ENCODE measurements at places on chromosomes 1 and 21.

DNA sequence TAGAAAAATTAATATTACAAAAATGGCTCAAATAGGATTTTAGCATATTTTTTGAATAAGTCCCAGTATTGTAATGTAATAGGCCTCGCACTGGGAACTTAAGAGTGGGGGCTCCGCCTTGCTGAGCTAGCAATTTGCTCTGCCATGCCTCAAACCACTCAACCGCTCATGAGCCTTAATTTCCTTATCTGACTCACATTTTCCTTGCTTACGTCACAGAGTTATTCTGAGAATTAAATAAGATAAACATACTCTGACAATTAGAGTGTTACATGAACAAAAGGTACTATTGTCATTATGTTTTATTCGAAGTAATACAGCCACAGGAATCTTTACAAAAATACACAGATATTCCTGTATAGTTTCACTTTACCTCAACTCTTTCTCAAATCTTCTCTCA is 108.1 kb downstream of the SLC44A5 start:
- no peak for DNase-seq

DNA sequence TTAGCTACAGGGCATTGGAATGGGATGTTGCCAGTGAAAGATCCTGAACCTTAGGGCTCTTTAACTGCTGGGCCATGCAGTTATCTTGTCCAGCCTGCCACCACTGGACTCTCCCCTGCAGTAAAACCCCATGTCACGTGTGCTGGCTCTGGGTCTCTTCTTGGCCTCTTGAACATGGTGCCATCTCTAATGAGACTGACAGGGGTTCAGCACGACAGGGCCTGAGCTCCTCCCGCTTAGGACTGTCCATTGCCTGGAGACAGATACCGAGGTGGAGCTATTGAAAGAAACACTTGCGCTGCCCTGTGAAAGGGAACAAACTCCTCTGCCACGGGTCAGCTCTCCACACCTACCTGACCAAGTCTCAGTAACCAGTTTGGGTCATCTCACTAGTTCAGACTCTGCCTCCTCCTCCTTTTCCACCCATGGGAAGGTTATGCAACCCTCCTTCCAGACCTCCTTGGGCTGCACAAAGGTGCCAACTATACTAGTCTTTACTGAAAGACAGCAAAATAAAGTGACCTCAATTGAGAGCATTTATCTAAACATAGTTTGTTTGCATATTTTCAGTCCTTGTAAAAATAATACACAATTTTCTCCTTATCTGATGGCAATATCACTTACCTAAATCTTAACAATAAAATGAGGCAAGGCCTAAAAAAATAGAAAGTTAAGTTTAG is 66.0 kb downstream of the GNG12 start:
- no peak for DNase-seq

GRCh38 chr1:55288245-55288644 is 73.1 kb upstream of the USP24 start:
- DNase-seq: no peak

GRCh38 chr1:5651964-5652821 is 340.0 kb downstream of the NPHP4 start:
- no peak for DNase-seq

- no peak for DNase-seq
Observed at GRCh38 chr21:33362044-33362555, 37.3 kb downstream of the IFNAR1 start.

DNA sequence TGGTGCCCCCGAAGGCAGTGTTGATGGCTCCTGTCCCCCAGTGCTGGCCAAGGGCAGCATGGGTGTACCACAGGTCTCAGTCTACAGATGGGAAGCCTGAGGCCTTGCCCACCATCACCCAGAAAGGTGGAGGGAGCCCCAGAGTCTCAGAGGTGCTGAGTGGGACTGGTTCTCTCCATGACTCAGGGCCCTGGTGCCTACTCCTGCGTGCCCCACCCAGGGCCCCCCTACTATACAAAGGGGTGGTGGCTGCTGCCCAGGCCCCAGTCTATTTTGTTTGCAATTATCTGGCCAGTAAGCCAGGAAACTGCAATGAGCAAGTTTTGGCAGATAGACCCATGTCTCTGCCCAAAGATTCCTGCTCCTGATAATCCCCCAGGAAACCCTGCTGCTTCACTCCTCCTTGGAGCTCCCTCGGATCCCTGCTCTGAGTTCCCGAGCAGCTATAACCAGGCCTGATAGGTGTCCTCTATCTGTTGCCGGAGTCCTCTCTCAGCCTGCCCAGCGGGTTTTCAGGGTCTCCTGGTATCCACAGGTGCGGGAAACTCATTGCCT is 41.7 kb downstream of the EDN2 start:
- no peak for DNase-seq

DNA sequence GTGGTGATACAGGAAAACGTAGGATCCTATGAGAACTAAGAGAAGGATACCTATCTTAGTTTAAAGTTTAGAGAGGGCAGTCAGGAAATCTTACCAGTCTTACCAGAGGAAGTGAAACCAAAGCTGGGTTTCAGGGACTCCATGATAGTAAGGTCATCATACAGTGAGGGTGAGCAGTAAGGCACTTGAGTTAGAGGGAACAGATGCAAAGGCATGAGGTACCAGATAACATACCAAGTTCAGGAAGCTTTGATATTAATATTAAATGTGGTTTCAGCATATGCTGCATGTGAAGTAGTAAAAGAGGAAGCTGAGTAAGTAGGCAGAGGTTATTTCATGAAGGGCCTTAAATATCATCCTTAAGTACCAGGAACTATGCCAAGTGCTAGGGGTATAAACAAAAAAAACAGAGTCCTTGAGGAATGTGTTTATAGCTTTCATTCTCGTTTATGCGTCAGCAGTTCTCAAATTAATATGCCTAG is 16.9 kb downstream of the ATG4C start:
- DNase-seq: no peak

DNA sequence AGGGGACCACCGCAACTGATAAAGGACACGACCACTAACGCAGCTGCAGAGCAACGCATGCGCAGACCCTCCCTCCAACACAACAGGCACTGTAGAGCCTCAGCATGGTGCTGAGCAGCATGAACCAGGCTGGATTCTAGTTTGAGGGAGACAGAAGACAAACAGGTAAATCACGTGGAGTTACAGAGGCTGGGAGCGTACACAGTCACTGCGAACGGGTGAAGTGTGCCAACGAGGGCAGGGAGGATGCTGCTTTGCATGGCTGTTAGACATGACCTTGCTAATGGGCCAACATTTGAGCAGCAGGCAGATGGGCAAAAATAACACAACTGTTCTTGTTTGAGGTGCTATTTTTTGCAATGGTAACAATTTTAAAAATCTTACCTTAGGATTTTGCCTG is 55.2 kb upstream of the NADK start:
- DNase-seq: no peak

GRCh38 chr1:77950873-77951272 is 28.0 kb downstream of the FUBP1 start:
- no peak for DNase-seq

- peak; percentile 87 for DNase-seq
Observed at GRCh38 chr1:155167166-155168104, 5.7 kb downstream of the KRTCAP2 start.

DNA sequence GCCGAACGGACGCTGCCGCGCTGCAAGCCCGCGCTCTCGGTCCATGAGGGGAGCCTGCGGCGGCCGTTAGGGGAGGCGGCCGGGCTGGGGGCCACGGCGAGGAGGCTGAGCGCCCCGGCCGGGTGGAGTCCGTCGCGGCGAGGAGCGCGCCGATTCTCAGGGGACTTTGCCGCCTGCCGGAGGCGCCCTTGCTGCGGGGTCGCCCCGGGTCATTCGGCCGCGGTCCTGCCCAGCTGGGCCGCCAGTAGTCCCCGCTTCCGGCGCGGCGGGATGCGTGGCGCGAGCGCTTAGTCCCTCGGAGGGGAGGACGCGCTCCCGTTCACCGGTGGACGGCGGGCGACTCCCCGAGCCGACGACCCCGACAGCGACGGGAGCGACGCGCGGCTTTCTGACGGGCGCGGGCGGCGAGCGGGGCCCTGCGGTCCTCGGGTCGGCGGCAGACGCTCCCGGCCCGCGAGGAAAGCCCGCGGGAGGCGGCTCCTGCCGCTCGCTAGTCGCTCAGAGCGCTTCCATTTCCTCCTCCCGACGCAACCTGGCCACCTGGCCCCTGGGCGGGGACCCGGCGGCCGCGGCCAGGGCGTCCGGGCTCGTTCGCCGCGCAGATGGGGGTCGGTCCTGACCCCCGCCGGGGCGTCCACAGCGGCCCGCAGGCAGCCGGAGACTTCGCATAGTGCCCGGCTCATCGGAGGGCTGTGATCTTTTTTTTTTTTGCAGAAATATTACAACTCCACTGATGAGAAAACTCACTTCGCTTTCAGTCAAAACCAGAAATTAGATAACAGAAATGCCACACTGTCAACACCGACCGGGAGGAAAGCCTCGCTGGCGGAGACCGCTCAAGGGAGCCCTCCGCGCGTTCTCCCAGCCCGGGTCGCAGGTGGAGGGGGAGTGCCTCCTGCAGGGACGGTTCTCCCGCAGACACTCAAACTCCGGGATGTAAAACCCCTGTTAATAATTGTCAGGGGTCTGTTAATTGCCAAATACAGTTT is 641 bp upstream of the ZBTB21 start:
- DNase-seq: peak; percentile 7

DNA sequence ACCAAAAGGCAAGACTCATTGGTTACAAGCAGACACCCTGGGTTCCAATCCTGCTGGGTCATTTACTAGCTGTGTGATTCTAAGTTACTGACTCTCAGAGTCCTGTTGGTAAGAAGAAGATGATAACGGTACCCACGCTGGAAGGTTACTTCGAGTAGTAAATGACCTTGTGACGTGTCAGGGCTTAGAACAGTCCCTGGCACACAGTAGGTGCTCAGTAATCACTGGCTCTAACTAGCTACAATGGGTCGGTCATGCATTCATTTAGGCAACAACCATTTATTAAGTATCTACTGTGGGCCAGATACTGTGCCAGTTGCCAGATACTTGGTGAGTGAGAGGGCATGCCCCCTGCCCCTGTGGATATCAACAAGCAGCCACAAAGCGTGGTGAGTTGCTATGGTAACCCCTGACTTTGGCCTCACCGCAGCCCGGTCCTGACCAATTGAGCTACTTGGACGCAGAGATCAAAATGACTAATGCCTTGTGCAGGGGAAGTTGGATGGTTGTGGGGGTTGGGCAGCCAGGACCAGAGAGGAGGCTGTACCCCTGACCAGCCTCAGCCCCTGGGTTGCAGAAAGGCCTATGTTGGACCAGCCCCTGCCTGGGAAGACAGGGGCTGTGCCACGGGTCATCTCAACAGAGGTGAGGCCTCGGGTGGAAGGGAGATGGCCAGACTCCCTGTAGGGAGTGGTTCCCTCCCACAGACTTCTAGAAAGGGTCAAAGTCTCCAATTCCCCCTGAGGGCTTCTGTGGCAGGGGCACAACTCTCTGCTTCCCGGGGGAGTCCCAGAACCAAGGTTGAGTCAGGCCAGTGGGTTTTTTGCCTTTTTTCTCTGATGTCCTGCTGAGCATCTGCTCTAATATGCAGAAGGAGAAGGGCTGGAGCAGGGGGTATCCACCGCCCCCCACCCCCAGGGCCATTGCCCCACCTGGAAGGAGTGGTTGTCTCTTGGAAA is 16.0 kb downstream of the DHRS3 start:
- DNase-seq: no peak

DNA sequence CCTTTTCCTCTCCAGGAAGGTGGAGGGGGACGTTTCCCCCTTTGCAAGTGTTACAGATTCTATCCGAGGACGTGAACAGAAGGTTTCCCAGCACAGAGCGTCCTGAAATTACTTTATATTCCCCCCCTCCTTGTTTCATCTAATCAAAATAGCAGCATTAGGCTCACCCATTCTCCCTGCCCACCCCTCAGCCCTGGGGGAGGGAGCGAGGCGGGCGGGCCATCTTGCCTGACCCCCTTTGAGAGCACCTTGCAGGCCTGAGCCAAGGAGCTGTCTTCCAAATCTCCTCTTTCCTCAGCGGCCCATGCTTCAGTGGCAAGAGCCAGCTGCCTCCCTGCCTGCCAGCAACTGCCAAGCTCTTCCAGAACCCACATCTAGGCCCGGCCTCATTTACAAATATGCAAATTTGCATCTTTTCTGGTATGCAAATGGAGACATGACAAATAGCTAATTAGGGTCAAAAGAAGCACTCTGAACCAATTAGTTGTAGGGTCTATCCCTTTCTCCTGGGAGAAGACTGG is 69.1 kb upstream of the POU3F1 start:
- DNase-seq: no peak

- DNase-seq: no peak
Observed at GRCh38 chr1:218787826-218788225, 385.9 kb upstream of the LYPLAL1 start.

DNA sequence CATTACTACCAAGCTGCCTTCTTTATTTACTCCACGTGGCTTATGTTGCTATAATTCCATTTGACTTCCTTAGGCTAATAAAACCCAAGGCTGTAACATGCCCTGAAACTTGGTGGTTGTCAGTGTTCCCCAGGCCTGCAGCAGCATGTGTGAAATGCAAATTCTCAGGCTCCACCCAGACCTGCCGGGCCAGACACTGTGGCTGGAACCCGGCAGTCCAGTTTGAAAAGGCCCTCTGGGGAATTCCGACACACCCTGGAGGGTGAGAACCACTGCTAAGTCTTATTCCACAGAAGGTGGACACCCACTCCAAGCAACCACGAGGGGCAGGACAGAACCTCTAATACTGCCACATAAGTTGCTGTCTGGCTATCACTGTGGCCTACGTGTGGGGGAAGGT is 41.4 kb downstream of the URB1 start:
- DNase-seq: no peak

GRCh38 chr21:23936224-23936623 is 1671.1 kb downstream of the MRPL39 start:
- DNase-seq: no peak

- DNase-seq: no peak
Observed at GRCh38 chr1:234976861-234977680, 151.6 kb downstream of the TOMM20 start.

- no peak for DNase-seq
Observed at GRCh38 chr1:182971219-182971618, 18.3 kb upstream of the SHCBP1L start.

- DNase-seq: no peak
Observed at GRCh38 chr1:27602462-27603308, 1.3 kb downstream of the AHDC1 start.

Measured in stimulated activated CD4-positive, alpha-beta T cell treated with anti-CD3 and anti-CD28 coated beads, Interleukin-12 subunit alpha, Interleukin-12 subunit beta, amount 100 ng/mL, for 24 hours (primary cell).